HEK293T (cell line): ENCODE measurements at places on chromosomes 12 and 14.

- DNase-seq, result no peak
These were observed 393.2 kb downstream of the TMEM121 start for GRCh38 chr14:105919458-105920150.

DNA sequence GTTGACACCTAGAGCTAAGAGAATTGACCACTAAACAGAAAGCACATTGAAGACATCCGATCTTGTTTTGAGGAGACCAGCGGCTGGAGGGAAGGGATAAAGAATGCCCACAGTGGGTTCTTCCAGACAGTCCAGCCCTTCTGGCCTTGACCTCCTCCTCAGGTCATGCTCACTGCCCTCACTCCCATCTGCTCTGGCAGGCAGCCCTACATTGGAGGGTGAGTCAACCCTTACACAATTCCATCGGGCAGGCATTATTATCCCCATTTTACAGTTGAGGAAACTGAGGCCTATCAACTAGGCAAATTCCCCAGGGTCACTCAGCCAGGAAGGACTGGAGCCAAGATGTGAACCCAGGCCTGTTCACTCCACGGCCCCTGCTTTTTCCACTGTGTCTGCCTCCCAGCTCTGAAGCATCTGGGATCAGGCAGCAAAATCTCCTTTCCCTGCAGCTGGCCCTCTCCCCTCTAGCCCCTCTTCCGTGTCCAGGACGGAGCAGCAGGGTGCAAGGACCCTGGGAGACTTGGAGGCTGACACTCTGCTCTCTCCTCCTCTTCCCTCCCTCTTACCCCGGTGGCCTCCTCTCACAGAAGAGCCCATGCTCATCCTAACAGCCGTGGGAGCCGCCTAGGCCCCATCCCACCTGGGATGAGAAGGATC is 5.3 kb downstream of the SCNN1A start:
- no peak for DNase-seq

- DNase-seq, result no peak
These were observed 293.5 kb upstream of the DIO2 start for GRCh38 chr14:80504781-80505180.

DNA sequence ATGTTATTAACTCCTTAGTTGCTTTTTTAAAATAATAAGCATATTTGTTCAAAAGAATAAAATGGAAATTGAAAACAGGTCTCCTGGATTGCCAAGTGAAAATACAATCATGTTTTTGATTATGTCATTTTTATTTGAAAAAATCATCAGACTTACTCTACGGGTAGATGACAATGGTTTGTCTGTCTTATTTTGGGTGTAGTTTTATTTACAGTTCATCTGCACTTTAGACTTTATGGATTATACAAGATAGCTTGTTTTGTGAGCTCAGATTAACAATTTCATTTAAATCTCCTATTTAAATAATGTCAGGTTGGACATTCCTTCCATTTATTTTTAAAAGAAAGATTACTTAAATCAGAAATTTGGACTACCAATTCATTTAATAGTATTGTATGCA is 14.8 kb downstream of the TMEM260 start:
- no peak for DNase-seq

DNA sequence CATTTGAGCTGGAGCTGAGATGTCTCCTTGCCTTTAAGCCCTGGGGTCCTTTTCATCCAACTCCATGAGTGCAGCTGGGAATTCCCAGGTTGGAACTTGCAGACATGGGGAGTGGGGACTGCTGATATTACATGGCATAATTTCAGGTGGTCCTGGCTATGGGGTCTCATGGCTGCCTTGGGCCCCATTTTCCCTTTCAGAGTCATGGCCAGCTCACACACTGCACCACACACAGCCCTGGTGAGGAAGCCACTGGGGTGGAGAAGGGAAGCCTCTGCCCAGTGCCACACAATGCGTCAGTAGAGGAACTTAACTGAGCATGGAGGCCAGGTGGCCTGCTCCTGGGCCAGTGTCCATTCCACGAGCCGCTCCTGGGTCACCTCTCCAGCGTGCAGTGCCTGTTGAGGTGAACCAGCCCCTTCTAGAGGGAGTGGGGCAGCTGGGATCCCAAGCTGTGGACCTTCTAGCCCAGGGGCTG is 17.3 kb upstream of the KRT86 start:
- DNase-seq, result no peak

GRCh38 chr14:102829016-102829548 is 51.8 kb downstream of the TRAF3 start:
- no peak for DNase-seq

DNA sequence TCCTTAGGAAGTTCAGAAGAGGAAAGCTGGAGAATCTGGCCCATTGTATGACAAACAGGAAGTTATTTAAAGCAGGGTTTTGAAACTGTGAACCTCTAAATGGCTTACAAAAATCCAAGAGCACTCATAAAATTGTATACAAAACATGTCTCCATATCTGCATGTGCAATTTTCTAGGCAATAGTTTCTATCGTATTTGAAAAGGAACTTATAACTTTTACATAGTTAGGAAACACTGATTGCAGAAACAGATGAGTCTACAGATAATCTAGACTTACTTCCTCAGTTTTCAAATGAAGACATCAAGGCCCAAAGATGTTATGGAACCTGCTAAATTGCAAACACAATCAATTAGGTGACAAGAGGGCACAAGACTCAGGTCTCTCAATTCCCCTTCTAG is 53.3 kb upstream of the ETV6 start:
- no peak for DNase-seq
